Stimulated activated CD4-positive, alpha-beta T cell treated with anti-CD3 and anti-CD28 coated beads, TNF-alpha, amount 100 ng/mL, for 1 hour (primary cell): ENCODE measurements at places on chromosomes 2 and 18.

- DNase-seq: no peak
Observed at GRCh38 chr2:191625016-191625415, 52.9 kb upstream of the NABP1 start.

- no peak for DNase-seq
Observed at GRCh38 chr2:82650038-82650437, 1809.0 kb downstream of the SUCLG1 start.

DNA sequence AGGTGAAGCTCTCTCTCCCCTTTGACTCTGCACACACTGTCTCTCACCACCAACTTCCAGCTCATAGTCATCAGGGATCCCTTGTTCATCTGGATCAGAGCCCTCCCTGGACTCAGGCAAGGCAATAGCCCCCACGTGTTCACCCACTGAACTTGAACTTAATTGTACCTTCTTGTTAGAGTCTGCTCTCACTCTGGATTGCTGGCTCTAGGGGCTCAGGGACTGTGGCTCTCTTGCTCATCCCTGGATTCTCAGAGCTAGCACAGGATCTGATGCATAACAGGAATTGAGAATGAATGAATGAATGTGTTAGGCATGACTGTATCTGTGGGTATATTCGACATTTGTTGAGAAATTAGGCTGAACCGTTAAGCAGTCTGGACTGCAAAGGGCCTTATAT is 16.7 kb upstream of the ASAP2 start:
- no peak for DNase-seq

- no peak for DNase-seq
Observed at GRCh38 chr2:202335791-202336467, 40.2 kb upstream of the BMPR2 start.

DNA sequence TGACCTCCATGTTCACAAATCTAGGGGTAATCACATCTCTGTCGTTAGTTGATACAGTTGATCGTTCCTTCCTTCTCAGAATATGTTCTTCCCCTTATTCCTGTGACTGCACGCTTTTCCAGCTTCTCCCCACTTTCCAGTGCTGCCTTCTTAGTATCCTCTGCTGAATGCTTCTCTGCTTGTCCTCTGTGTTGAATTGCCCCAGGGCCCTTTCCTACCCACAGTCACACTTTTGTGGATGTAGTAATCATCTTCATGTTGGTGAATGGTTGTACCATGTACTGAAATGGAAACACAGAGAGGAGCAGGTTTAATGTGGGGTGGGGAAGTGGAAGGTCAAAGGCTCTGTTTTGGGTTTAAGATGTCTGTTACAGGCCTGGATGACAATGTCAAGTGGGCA is 47.2 kb downstream of the EML6 start:
- no peak for DNase-seq

- DNase-seq: no peak
Observed at GRCh38 chr2:158300394-158300793, 156.2 kb downstream of the CCDC148 start.

GRCh38 chr2:18299423-18300212 is 260.8 kb downstream of the RDH14 start:
- DNase-seq: no peak

DNA sequence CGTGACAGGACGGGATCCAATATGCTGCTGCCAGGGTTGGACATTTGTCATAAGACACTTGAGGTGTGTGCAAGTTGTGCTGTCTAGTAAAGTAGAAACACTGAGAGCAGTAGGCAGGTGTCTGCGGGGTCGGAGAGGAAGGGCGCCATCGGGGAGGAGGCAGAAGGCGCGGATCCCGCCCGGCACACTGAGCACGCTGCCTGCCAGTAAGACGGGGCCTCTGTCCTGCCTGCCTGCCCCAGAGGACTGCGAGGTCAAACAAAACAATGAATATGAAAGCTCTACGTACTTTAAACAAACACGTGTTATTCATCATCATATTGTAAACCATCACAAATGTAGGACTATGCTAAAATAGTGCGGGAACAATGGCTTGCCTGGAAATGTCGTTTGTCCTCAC is 349.3 kb upstream of the SALL3 start:
- DNase-seq: no peak

GRCh38 chr2:14991723-14992122 is 359.2 kb downstream of the LRATD1 start:
- no peak for DNase-seq

- no peak for DNase-seq
Observed at GRCh38 chr2:48512571-48512970, 17.4 kb upstream of the STON1 start.

- DNase-seq: no peak
Observed at GRCh38 chr18:48820483-48821250, 130.1 kb downstream of the SMAD7 start.

- DNase-seq: no peak
Observed at GRCh38 chr18:11946756-11947155, 34.6 kb upstream of the IMPA2 start.

- DNase-seq: no peak
Observed at GRCh38 chr2:191462370-191462769, 215.6 kb upstream of the NABP1 start.

DNA sequence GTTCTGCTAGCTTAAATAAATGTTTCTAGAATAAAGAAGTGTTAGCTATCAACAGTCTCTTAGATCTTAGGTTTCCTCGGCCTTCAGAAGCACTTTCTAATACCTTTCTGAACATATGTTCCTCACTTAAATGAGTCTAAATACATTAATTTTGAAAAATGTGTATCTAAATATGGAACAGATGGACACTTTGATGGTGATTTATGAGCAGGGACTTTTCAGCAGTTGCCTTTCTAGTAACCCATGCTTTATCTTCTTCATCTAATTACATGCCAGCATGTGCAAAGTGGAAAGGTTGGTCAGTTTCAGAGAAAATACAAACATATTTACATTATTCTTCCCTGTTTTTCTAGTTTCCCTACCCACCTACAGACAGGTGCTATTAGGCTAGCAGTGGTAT is 797.0 kb upstream of the CHAC2 start:
- no peak for DNase-seq

- DNase-seq: no peak
Observed at GRCh38 chr2:172270278-172271079, 156.9 kb upstream of the ITGA6 start.

DNA sequence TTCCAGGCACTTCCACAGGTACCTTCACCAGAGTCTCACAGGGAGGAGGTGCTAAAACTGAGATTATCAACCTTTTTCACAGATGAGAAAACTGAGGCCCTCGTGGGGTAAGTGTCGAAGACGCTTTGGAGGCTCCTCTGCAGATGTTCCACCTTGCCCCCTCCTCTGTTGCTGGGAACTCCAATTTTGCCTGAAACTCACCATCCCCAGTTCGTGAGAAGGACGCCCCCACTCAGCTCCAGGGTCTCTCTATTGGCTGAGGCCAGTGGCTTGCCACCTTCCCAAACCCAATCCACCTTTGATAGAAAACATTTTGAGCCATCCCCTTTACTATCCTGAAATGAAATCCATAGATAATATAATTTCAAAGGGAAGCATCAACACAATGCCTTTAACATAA is 109.1 kb downstream of the CYP26B1 start:
- DNase-seq: no peak

DNA sequence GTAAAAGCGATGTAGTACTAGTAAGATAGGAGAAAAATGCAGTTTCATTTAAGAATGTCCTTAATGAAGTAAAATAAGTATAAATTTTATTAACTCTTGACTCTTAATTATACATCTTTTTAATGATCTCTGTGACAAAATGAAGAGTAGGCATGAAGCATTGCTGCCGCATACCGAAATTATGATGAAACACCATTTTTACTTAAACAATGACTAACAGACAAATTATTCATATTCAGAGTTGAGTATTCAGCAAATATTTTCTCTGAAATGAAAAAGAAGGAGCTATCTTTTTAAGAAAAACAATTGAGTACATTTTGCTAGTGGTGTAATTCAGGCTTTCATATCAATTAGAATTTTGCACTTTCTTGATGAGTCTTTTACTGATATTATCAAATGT is 150.6 kb upstream of the DOCK10 start:
- no peak for DNase-seq

- DNase-seq: no peak
Observed at GRCh38 chr2:43763091-43763490, 10.7 kb upstream of the DYNC2LI1 start.

DNA sequence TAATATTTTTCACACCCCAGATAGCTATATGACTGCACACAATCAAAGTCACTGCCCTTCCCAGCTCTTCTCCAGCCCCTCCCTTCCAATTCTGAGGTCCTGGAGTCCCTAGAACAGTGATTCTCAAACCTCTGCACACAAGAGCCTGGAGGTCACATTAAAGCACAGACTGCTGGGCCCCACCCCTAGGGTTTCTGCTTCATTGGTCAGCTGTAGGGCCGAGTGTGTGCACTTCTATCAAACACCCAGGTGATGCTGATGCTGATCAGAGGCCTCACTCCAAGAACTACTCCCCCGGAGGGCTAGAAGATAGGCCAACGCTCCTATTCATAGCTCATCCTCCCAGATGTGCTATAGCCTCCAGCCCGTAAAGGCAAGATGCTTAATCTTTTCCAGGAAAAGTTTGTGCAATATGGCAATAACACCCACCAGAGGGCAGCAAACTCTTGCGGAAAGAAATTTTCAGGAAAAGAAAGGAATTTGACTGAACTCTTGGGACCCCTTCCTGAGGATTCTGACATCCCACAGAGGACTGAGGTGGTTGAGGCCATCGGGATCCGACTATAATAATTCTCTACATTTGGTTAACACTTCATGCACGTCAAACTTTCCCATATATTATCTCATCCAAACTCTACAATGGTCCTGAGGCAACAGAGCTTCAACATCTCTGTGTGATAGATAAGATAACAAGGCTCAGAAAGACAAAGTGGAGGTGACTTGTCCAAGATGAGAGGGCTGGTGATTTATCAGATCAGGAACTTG is 194.2 kb upstream of the PKDCC start:
- no peak for DNase-seq

DNA sequence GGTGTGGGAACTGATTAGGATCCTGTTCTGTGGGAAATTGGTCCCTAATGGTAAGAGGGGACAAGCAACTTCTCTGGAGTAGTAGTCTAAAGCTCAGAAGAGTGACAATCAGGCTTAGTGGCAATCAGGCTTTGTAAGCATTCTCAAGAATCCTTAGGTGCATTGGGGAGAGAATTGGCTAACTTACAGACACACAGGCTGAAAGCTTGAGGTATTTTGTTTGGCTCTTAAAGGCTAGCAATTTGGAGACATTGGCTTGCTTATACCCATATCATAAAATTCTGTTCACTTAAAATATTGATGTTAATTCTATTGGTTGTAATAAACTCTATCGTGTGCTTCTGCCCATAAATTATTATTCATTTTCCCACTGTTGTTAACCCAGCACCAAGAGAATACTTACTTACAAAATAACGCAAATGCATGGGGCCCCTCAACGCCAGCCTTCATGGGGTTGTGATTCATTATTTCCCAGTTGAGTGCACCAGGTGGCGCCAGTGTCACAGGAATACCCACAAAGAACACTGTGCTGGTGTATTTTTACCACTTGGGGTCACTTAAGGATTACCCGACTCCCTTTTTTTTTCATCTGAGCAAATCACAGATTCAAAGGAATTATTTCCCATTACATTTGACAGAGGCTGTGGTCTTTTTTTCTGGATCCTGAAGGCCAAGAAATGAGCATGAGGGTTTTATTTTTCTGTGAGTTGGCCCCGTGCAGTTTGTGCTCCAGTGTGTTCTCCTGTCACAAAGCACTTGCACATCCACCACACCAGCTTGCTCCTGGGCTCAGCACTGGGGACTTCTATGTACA is 45.5 kb downstream of the DDX1 start:
- peak; percentile 35 for DNase-seq

DNA sequence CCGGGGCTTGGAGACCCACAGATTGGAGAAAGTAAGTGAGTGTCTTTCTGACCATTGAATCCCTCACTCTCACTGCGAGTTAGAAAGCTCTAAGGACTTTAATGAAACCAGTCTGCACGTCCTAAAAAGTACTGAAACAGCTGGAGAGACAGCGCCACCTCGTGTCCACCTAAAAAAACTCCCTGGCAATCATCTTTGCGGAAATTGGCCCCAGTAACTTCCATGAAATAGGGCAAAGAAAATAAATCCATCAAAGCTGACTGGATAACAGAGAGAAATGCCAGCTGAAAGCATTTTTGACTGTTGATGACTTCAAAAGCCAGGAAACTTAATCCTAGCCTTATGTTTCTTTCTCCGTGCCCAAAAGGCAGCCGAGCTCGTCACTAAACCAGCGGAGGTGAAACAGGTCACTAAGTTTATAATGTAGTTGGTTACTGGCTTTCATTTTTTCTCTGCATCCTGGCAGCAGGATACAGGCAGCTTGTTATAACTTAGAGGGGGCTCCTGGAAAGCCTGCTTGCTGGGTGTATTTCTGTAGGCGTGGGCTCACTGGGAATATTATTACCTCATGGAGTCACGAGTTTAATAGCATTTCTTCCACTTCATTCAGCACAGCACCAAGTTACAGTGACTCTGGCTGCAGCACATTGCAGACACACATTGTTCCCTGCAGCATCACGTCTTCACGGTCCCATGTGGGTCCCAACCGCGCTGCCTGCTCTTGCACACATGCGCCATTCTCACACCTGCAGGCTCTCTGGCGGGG is 266.5 kb downstream of the HRH4 start:
- DNase-seq: peak; percentile 42
